ENCODE measurements at places on chromosomes 4 and X.

DNA sequence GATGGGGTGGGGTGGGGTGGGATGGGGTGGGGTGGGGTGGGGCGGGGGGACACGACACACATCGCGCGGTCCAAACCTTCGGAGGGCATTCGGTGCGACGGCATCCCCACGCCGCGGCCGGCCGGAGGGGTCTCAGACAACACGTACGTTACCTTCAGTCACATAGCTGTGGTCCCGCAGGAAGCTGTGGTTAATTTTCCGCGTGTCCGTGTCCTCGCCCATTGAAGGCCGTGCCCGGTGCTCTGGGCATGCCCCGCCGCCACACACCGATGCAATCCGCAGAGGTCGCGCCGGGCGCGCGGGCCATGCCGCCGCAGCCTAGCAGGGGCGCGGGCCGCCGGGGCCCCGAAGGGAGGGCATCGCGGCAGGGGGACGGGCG lies 417 bp downstream of the PPP2R2C start:
- H3K27me3 ChIP-seq = peaks cover 68% of the 10 kb centered on the region
- H3K27ac ChIP-seq = no peak overlapping the region
- H3K4me3 ChIP-seq = peak overlapping the region; percentile 59

DNA sequence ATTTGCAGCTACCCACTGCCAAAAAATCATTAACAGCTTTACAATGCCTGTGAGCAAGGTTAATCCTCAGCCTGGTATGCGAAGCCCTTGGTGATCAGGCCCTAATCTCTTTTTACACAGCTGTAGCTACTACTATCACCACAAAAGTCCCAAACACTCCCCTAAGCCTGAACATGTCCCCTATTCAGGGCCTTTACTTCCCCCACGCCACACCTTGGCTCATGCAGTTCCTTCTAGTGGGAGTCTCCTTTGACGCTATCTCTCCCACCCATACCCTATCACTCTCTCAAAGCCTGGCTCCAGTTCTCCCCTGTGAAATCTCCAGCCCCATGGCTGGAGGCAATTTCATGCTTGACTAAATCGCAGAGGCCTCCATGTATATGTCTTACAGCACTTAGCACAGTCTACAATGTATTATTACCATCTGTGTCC lies 90.6 kb upstream of the CBR4 start:
- no peaks in the 10 kb centered on the region for H3K27me3 ChIP-seq
- no peak overlapping the region for H3K27ac ChIP-seq
- peaks cover 5% of the 10 kb centered on the region for H3K4me1 ChIP-seq
- no peak for DNase-seq

GRCh38 chr4:111210595-111210994 lies 587.7 kb upstream of the PITX2 start:
- no peak overlapping the region for H3K4me3 ChIP-seq
- DNase-seq = no peak
- H3K4me1 ChIP-seq = no peaks in the 10 kb centered on the region

DNA sequence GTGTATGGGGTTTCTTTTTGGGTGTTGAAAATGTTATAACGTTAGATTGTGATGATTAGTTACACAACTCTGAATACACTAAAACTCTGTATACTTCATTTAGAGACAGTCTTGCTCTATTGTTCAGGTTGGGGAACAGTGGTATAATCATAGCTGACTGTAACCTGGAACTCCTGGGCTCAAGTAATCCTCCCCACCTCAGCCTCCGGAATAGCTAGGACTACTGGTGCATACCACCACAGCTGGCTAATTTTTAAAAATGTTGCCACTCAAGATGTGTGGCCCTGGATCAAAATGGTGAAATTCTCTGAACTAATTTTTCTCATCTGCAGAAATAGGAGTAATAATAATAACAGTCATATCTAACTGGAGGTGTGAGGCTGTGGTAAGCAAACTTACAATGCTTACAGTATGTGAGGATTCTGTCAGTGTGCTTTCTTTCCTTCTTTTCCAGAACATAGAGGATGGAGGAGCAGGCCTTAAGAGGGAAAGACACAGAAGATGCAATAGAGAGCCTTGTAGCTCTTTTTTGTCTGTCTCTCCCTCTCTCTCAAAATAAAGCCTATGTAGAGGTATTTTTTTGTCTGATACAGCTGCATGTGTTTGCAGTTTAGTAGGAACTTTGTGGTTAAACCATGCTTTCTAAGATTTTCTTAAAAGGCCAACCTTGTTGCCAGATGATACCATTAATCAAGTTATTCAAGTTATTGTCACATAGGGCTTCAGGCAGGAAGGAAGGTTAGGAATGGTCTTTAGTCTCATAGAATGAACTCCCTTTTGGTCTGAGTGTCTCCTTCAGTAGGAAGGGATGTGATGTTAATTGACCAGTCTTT lies 7.5 kb downstream of the ADD1 start:
- no peak overlapping the region for H3K4me3 ChIP-seq
- peaks cover 44% of the 10 kb centered on the region for H3K4me1 ChIP-seq
- H3K36me3 ChIP-seq = peaks cover 8% of the 10 kb centered on the region
- H3K27ac ChIP-seq = no peak overlapping the region
- no peak for DNase-seq

DNA sequence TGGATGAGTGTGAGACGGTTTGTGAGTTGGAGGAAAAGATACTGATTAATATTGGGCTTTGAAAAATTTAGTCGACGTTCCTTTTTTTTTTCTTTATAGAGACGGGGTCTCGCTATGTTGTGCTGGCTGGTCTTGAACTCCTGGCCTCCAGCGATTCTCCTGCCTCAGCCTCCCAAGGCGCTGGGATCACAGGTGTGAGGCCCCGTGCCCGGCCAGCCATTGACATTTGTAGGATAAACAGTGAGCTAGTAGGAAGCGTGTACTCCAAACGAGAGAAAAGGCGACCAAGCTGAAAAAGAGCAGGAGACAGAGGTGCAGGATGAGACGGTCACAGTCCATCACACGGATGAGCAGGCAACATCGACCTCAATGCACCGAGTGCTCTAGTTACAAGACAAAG lies 19.4 kb downstream of the PPP2R3B start:
- no peaks in the 10 kb centered on the region for H3K27me3 ChIP-seq
- no peak for DNase-seq
- no peaks in the 10 kb centered on the region for H3K4me1 ChIP-seq
- H3K4me3 ChIP-seq = no peak overlapping the region
- no peak overlapping the region for H3K27ac ChIP-seq

DNA sequence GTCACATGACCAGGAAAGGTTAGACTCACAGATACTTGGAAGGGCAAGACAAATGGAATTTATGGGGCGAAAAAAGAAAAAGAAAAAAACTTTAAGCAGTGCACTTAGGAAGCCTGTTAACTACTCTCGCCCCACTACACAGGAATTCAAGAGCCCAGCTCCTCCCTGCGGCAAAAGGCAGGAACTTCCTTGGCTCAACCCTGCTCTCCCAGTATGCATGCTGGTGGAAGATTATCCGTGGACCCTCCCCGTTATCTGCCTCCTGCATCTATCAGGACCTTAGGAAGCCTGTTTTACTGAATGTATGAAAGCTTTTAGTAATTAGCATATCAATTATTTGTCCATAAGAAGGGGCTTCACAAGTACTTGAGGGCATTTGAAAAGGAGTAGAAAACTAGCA lies 40.1 kb upstream of the RPA4 start:
- H3K4me1 ChIP-seq = peaks cover 1% of the 10 kb centered on the region
- H3K4me3 ChIP-seq = no peak overlapping the region
- DNase-seq = no peak
- H3K27me3 ChIP-seq = no peaks in the 10 kb centered on the region

- DNase-seq = no peak
- H3K27me3 ChIP-seq = no peaks in the 10 kb centered on the region
- peaks cover 25% of the 10 kb centered on the region for H3K36me3 ChIP-seq
- H3K27ac ChIP-seq = peak overlapping the region; percentile 93
- peak overlapping the region; percentile 66 for H3K4me3 ChIP-seq
Observed at GRCh38 chrX:154019061-154019621, 561 bp downstream of the IRAK1 start.

GRCh38 chr4:142778430-142778829 lies 67.7 kb downstream of the INPP4B start:
- no peaks in the 10 kb centered on the region for H3K27me3 ChIP-seq
- H3K4me1 ChIP-seq = peaks cover 35% of the 10 kb centered on the region
- H3K36me3 ChIP-seq = no peaks in the 10 kb centered on the region
- H3K27ac ChIP-seq = peak overlapping the region; percentile 58

DNA sequence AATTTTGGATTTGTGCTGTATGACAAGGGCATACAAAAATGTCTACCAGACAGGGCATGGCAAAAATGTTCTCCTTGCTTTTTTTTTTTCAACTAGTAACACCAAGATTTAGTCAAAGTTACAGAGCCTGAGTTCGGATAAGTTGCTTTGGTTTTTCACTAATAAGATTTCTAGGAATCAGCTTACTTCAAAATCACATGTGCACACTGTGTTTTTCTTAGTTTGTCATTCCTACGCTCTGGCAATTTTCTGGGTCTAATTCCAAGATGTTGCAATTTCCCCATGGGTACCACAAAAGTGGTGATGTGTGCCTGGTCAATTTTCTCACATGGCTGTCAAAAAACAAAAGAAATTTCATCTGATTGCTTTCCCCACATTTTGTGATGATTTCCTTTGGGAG lies 6.3 kb downstream of the C1QTNF7 start:
- no peak overlapping the region for H3K4me3 ChIP-seq
- no peak overlapping the region for H3K27ac ChIP-seq
- no peak for DNase-seq
- peaks cover 12% of the 10 kb centered on the region for H3K4me1 ChIP-seq

DNA sequence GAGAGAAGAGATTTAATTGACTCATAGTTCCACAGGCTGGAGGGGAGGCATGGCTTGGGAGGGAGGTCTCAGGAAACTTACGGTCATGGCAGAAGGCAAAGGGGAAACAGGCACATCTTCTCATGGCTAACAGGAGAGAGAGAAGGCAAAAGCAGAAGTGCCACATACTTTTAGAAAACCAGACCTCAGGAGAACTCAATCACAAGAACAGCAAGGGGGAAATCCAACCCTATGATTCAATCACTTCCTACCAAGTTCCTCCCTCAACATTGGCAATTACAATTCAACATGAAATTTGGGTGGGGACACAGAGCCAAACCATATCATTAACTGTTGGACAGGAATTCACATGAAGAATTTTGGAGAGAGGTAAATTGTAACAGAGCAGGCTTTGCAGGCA lies 485.3 kb upstream of the PITX2 start:
- no peaks in the 10 kb centered on the region for H3K36me3 ChIP-seq
- H3K4me3 ChIP-seq = no peak overlapping the region
- H3K27me3 ChIP-seq = no peaks in the 10 kb centered on the region
- no peak for DNase-seq
- no peaks in the 10 kb centered on the region for H3K4me1 ChIP-seq

- no peak for DNase-seq
- H3K36me3 ChIP-seq = no peaks in the 10 kb centered on the region
- H3K4me1 ChIP-seq = peaks cover 25% of the 10 kb centered on the region
Observed at GRCh38 chr4:3462790-3463415, at the start of gene DOK7. Gene DOK7 (plus strand): TSS chr4:3463306. CDS start chr4:3463376, 70 bp downstream.

GRCh38 chr4:93469560-93469959 lies 359.0 kb upstream of the ATOH1 start:
- H3K4me1 ChIP-seq = no peaks in the 10 kb centered on the region
- no peaks in the 10 kb centered on the region for H3K27me3 ChIP-seq
- H3K27ac ChIP-seq = no peak overlapping the region
- H3K4me3 ChIP-seq = no peak overlapping the region
- no peak for DNase-seq

GRCh38 chr4:176303938-176304337 lies 15.8 kb upstream of the SPCS3 start:
- H3K27me3 ChIP-seq = peaks cover 3% of the 10 kb centered on the region
- H3K4me3 ChIP-seq = no peak overlapping the region
- no peak for DNase-seq
- H3K27ac ChIP-seq = no peak overlapping the region
- H3K4me1 ChIP-seq = no peaks in the 10 kb centered on the region
- no peaks in the 10 kb centered on the region for H3K36me3 ChIP-seq

DNA sequence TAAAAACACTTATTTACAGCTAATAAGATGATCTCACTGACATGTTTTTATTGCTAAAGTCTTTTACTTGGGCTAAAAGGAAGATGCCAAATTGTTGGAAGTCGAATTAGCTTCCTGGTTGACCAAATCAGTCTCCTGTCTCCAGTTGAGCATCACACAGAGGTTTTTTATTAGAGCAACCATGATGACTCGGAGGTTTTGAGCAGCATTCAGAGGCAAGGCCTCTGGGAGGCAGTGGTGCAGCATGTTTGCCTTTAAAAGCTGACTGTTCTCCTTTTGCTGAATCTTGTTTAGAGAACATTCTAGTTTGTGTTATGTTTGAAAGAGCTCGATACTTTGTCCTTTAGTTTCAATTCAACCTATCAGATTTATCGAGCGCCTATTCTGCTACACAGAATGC lies 2.1 kb downstream of the UCHL1 start:
- H3K27me3 ChIP-seq = peaks cover 17% of the 10 kb centered on the region
- DNase-seq = no peak
- H3K4me3 ChIP-seq = no peak overlapping the region
- H3K36me3 ChIP-seq = no peaks in the 10 kb centered on the region
- H3K4me1 ChIP-seq = peaks cover 17% of the 10 kb centered on the region

DNA sequence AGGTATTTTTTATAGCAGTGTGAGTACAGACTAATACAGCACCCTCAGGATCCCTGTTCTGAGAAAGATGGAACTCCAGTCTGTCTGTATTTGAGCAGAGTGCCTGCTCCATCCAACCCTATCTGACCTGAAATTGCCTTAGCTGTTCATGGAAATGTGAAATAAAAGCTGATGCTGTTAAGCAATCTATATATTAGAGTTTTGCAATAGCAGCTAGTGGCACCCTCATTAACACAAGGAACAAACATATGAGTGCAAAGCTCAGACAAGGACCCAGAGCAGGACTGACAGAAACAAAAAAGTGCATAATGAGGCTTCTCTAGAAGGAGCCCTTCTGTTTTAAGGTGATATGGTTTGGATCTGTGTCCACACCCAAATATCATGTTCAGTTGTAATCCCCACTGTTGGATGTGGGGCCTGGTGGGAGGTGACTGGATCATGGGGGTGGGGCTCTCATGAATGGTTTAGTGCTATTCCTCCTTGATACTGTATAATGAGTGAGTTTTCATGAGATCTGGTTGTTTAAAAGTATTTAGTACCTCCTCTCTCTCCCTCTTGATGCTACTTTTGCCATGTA lies 272.9 kb upstream of the KLF3 start:
- H3K27me3 ChIP-seq = no peaks in the 10 kb centered on the region
- no peak overlapping the region for H3K27ac ChIP-seq
- H3K4me3 ChIP-seq = no peak overlapping the region
- peaks cover 25% of the 10 kb centered on the region for H3K4me1 ChIP-seq

DNA sequence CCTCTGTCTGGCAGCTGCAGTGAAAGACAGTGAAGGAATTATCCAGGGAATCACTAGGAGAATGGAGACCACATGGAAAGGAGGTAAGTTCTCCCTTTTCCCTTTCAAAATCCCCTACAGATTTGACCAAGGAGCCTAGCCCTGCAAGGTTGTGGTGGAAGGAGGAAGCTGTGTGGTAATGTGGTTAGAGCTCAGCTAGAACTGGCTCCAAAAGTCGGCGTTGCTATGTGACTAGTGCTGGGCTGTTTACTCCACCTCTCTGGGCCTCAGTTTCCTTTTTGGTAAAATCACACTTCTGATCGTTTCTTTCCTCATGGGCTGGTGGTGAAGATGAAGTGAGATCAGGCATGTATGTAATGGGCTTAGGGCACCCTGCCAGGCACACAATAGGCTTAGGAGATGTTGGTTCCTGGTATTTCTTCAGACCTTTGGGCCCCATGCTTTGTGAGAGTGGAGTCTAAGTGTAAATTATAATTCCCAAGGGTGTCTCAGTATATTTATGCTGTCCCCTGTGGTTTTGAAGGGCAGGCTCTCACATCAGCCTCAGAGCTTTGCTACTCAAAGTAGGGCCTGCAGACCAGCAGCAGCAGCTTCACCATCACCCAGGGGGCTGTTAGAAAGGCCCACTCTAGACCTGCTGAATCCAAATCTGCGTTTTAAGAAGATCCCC lies 183.7 kb upstream of the BCOR start:
- H3K27me3 ChIP-seq = no peaks in the 10 kb centered on the region
- H3K27ac ChIP-seq = no peak overlapping the region
- DNase-seq = no peak
